Fibroblast of the aortic adventitia (primary cell): ENCODE measurements at places on chromosomes 2 and 18.

- DNase-seq = no peak
Observed at GRCh38 chr2:197871780-197872456, 67.5 kb downstream of the PLCL1 start.

- DNase-seq = no peak
Observed at GRCh38 chr2:69931832-69932595, 17.1 kb downstream of the MXD1 start.

DNA sequence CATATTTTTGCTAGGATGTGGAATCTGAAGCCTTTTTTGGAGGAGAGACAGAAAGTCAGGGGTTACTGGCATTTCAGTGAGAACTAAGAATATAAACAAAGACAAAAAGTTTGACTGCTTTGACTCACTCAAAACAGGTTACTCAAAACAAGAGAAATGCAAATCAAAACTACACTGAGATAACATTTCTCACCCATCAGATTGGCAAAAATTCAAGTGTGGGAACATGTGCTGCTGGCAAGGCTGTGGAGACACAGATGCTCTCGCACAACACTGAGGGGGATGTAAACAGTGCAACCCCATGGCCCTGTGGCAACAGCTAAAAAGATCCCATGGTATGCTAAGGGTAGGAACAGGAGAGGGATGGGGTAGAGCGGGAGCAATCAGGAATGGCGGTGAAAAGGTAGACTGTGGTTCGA is 86.6 kb downstream of the DTNB start:
- DNase-seq = no peak

GRCh38 chr18:24657444-24657842 is 197.0 kb downstream of the HRH4 start:
- DNase-seq = no peak

GRCh38 chr2:235639885-235640284 is 146.0 kb downstream of the AGAP1 start:
- no peak for DNase-seq

- DNase-seq = peak; percentile 85
Observed at GRCh38 chr2:100730290-100730868, 89.6 kb upstream of the NPAS2 start.

- DNase-seq = no peak
Observed at GRCh38 chr2:197240421-197241041, 70.0 kb downstream of the ANKRD44 start.
